ENCODE measurements at places on chromosomes 11 and 22.

- H3K27ac ChIP-seq = no peak overlapping the region
- no peaks in the 10 kb centered on the region for H3K27me3 ChIP-seq
- H3K4me1 ChIP-seq = no peaks in the 10 kb centered on the region
- no peak for DNase-seq
Observed at GRCh38 chr11:69260622-69261021, 33.3 kb upstream of the MYEOV start.

DNA sequence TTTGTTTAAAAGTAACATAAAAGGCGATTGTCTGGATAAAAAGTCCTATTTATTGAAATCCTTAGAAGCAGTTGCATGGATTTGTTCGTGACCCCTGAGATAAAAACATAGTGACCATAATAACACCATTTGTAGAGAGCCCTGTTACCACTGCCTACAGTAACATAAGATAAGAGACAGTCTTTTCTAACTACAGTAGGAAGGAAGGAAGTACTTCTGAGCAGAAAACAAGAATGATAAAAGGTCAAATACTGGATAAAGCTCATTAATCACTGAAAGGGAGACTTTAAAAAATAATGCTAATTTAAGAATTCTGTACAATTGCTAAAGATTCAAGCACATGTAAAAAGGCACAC is 47.1 kb upstream of the SOX6 start:
- no peak overlapping the region for H3K4me3 ChIP-seq
- no peaks in the 10 kb centered on the region for H3K27me3 ChIP-seq
- H3K36me3 ChIP-seq = no peaks in the 10 kb centered on the region
- H3K27ac ChIP-seq = no peak overlapping the region

GRCh38 chr11:62399878-62400266 is 19.0 kb upstream of the SCGB1A1 start:
- H3K4me1 ChIP-seq = peaks cover 79% of the 10 kb centered on the region
- H3K36me3 ChIP-seq = no peaks in the 10 kb centered on the region
- DNase-seq = no peak
- H3K27ac ChIP-seq = peak overlapping the region; percentile 80
- no peaks in the 10 kb centered on the region for H3K27me3 ChIP-seq
- no peak overlapping the region for H3K4me3 ChIP-seq

GRCh38 chr11:32176223-32176934 is 85.5 kb downstream of the RCN1 start:
- H3K27me3 ChIP-seq = no peaks in the 10 kb centered on the region
- no peaks in the 10 kb centered on the region for H3K4me1 ChIP-seq
- DNase-seq = peak; percentile 16

- H3K4me1 ChIP-seq = no peaks in the 10 kb centered on the region
- no peaks in the 10 kb centered on the region for H3K27me3 ChIP-seq
Observed at GRCh38 chr11:30938171-30938570, 352.0 kb upstream of the MPPED2 start.

- H3K4me3 ChIP-seq = no peak overlapping the region
- H3K27ac ChIP-seq = no peak overlapping the region
- no peaks in the 10 kb centered on the region for H3K36me3 ChIP-seq
- no peaks in the 10 kb centered on the region for H3K27me3 ChIP-seq
- no peak for DNase-seq
Observed at GRCh38 chr11:69287968-69288882, 5.7 kb upstream of the MYEOV start.

GRCh38 chr11:96218006-96218405 is 125.0 kb downstream of the MAML2 start:
- peak overlapping the region; percentile 19 for H3K27ac ChIP-seq
- H3K4me3 ChIP-seq = peak overlapping the region; percentile 4
- peaks cover 81% of the 10 kb centered on the region for H3K4me1 ChIP-seq
- DNase-seq = no peak

- no peaks in the 10 kb centered on the region for H3K27me3 ChIP-seq
- no peaks in the 10 kb centered on the region for H3K36me3 ChIP-seq
- H3K4me3 ChIP-seq = no peak overlapping the region
- H3K27ac ChIP-seq = no peak overlapping the region
- no peaks in the 10 kb centered on the region for H3K4me1 ChIP-seq
Observed at GRCh38 chr11:94997437-94997836, 23.9 kb downstream of the KDM4D start.

DNA sequence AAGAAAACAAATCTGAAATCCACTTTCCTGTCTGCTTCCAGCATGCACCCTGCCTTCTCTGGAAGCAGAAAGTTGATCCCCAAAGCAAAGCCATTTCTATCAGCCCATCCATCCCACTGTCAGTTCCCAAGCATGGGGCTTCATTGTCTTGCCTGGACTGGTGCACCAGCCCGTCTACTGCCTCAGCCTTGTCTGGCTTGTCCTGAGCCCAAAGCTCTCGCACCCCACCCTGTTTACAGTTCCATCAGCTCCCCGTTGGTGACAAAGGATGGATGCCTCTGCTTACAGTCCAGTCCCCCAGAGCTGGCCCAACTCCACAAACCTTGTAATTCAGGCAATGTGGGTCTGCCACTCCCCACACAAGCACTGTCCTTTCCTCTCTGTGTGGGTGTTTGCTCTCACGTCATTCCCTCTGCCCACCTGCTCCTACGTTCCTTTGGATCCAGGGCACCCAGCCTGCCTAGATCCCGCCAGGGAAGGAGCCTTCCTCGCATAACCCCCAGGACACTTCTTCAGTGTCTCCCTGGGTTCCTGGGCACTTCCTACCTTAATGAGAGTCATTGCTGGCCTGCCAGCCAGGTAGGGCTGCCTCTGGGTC is 38.8 kb downstream of the FBLN1 start:
- H3K36me3 ChIP-seq = peaks cover 18% of the 10 kb centered on the region
- H3K27me3 ChIP-seq = no peaks in the 10 kb centered on the region
- DNase-seq = no peak
- no peak overlapping the region for H3K4me3 ChIP-seq
- peaks cover 58% of the 10 kb centered on the region for H3K4me1 ChIP-seq

DNA sequence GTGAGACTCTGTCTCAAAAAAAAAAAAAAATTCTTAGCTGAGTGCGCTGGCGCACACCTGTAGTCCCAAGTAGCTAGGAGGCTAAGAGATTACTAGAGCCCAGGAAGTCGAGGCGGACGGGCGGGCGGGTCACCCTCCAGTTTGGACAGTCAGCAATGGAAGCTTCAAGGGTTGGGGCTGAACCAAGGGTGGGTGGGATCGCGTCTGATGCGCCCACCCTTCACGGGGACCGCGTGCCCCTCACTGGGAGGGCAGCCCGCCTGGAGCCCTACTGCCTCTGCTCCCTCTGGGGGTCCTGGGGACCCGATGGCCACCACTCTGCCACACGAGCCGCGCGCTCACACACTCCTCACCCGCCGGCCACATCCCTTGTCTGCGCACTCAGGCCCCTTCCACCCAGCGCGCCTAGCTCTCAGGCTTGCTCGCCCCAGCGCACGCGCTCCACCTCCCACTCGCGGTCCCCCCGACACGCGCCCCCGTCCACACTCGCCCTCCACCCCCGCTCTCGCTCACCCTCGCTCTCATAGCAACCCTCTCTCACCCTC is 494 bp downstream of the CHID1 start:
- H3K4me1 ChIP-seq = peaks cover 23% of the 10 kb centered on the region
- no peaks in the 10 kb centered on the region for H3K36me3 ChIP-seq
- peak overlapping the region; percentile 55 for H3K27ac ChIP-seq

- no peak for DNase-seq
- no peaks in the 10 kb centered on the region for H3K36me3 ChIP-seq
- H3K4me1 ChIP-seq = no peaks in the 10 kb centered on the region
- no peaks in the 10 kb centered on the region for H3K27me3 ChIP-seq
- no peak overlapping the region for H3K4me3 ChIP-seq
Observed at GRCh38 chr11:69238573-69239351, 55.2 kb upstream of the MYEOV start.

- H3K4me1 ChIP-seq = peaks cover 3% of the 10 kb centered on the region
- H3K36me3 ChIP-seq = no peaks in the 10 kb centered on the region
- no peak for DNase-seq
- no peaks in the 10 kb centered on the region for H3K27me3 ChIP-seq
- H3K4me3 ChIP-seq = no peak overlapping the region
- no peak overlapping the region for H3K27ac ChIP-seq
Observed at GRCh38 chr11:104614961-104615360, 283.3 kb downstream of the CASP12 start.

GRCh38 chr11:82864268-82864667 is 36.0 kb downstream of the PRCP start:
- H3K27me3 ChIP-seq = no peaks in the 10 kb centered on the region
- H3K36me3 ChIP-seq = no peaks in the 10 kb centered on the region
- H3K4me1 ChIP-seq = peaks cover 6% of the 10 kb centered on the region
- H3K4me3 ChIP-seq = no peak overlapping the region
- no peak overlapping the region for H3K27ac ChIP-seq
- no peak for DNase-seq

GRCh38 chr11:21653951-21654421 is 538.9 kb upstream of the ANO5 start:
- DNase-seq = no peak
- H3K4me3 ChIP-seq = no peak overlapping the region
- H3K4me1 ChIP-seq = no peaks in the 10 kb centered on the region

DNA sequence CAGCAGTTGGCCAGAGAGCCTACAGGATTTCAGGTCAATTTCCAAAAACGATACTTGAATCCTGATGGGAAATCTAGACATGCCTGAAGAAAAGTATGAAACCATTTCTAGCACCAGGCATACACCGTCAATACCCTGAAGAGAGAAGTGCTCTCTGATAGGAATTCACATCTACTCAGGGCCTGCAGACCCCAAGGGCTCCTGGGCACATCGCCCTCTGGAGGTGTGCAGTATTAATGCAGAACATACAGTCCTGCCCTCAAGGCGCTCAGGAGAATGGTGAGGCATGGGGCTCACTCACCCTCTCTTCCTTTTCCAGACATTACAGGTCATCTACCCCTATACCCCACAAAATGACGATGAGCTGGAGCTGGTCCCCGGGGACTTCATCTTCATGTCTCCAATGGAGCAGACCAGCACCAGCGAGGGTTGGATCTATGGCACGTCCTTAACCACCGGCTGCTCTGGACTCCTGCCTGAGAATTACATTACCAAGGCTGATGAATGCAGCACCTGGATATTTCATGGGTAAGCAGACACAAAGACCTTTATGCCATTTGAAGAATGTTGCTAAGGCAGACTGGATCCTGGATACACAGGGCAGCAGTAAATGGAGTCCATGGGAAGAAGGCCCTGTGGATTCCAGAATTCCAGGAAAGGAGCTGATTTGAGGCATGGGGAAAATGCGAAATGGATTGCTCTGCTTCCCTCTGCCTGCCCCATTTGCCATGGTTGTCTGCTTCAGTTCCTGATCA is 49.3 kb upstream of the CRTAM start:
- no peak for DNase-seq
- H3K4me1 ChIP-seq = peaks cover 15% of the 10 kb centered on the region
- H3K36me3 ChIP-seq = no peaks in the 10 kb centered on the region
- no peak overlapping the region for H3K27ac ChIP-seq
- H3K4me3 ChIP-seq = no peak overlapping the region
- H3K27me3 ChIP-seq = no peaks in the 10 kb centered on the region

DNA sequence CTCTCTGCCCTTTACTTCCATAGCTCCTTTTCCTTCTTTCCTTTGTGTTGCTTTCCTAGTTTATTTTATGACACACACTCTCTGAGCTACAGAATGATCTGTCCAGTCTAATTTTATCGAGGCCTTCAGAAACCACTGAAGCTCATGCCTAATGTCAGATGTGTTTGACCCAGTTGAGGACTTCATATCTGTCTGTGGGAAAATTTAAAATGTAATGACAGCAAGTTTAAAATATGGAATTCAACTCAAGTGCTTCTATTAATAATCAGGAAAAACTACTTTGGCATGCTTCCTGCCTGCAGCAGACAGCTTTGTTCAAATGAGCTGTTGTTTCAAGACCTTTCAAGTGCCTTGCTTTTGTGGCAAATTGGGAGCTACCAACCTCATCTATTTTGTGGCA is 261.8 kb upstream of the MTNR1B start:
- peaks cover 46% of the 10 kb centered on the region for H3K4me1 ChIP-seq
- H3K27ac ChIP-seq = peak overlapping the region; percentile 47
- DNase-seq = no peak
- no peak overlapping the region for H3K4me3 ChIP-seq

- H3K4me3 ChIP-seq = no peak overlapping the region
- H3K4me1 ChIP-seq = peaks cover 6% of the 10 kb centered on the region
- peaks cover 5% of the 10 kb centered on the region for H3K27me3 ChIP-seq
- DNase-seq = no peak
Observed at GRCh38 chr22:50677493-50678217, 5.0 kb downstream of the SHANK3 start.

GRCh38 chr22:23263651-23264555 is 83.6 kb downstream of the BCR start:
- no peaks in the 10 kb centered on the region for H3K4me1 ChIP-seq
- DNase-seq = no peak
- H3K27ac ChIP-seq = peak overlapping the region; percentile 75
- H3K27me3 ChIP-seq = no peaks in the 10 kb centered on the region
- H3K36me3 ChIP-seq = peaks cover 29% of the 10 kb centered on the region

DNA sequence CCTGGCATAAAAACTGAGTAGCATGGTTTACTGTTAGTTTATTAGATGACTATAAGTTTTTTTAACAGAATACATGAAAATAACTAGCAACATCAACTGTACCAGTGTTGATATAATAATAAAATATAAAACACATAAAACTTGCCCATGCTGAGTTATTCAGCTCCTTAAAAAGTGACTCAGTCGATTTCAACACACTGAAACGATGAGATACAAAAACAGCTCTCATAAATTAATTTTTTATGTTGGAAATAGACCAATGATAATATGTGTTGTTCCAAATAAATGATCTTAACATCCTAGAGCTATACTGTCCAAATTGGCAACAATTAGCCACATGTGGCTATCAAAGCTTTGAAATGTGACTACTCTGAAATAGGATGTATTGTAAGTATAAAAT is 15.9 kb downstream of the PDGFD start:
- H3K27me3 ChIP-seq = no peaks in the 10 kb centered on the region
- no peak overlapping the region for H3K4me3 ChIP-seq
- DNase-seq = no peak
- no peaks in the 10 kb centered on the region for H3K4me1 ChIP-seq
- H3K36me3 ChIP-seq = no peaks in the 10 kb centered on the region

GRCh38 chr22:20429254-20430100 is 8.1 kb downstream of the SCARF2 start:
- no peak for DNase-seq
- peaks cover 22% of the 10 kb centered on the region for H3K4me1 ChIP-seq
- peaks cover 36% of the 10 kb centered on the region for H3K36me3 ChIP-seq
- H3K27ac ChIP-seq = no peak overlapping the region
- no peaks in the 10 kb centered on the region for H3K27me3 ChIP-seq
- peak overlapping the region; percentile 55 for H3K4me3 ChIP-seq

GRCh38 chr11:115548878-115549528 is 44.8 kb upstream of the CADM1 start:
- no peak for DNase-seq
- no peak overlapping the region for H3K27ac ChIP-seq
- H3K27me3 ChIP-seq = no peaks in the 10 kb centered on the region
- no peaks in the 10 kb centered on the region for H3K4me1 ChIP-seq
- H3K36me3 ChIP-seq = no peaks in the 10 kb centered on the region

DNA sequence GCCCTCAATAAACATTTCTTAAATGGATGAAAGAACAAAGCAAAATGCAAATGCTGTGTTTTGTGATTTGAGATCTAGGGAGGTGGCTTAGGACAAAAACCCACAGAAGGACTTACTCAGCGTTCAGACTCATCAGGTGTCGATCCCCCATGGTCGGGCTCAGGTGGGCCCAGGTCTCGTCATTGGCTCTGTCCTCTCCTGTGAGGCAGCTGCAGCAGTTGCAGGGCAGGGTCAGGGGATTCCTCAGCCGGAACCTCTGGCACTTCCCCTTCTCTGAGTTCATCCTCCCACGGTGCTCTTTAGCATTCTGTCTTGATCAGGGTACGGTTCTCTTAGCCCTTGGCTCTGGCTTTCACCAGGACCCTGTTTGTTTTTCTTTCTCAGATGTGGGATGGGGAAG is 14.0 kb upstream of the ACR start:
- no peak overlapping the region for H3K27ac ChIP-seq
- no peak overlapping the region for H3K4me3 ChIP-seq
- DNase-seq = no peak
